Erythroblast (primary cell): ENCODE measurements at places on chromosomes 13 and 19.

DNA sequence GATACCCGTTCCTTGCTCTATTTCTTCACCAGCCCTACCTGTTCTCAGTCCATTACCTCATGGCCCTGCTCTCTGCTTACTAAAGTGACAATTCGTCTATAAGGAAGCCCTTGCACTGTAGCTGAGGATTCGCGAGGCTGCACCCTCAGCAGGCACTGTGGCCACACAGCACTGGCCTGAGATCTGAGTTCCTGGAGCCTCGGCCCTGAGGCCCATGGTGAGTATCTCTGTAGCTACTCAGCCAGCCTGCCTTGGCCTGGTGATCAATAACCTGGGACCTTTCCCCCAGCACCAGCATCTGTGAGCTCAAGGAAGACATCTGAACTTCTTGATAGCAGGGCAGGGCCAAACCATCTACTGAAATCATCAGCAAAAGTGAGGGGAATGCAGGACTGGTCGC lies 90.7 kb downstream of the RGCC start:
- DNase-seq, result no peak

DNA sequence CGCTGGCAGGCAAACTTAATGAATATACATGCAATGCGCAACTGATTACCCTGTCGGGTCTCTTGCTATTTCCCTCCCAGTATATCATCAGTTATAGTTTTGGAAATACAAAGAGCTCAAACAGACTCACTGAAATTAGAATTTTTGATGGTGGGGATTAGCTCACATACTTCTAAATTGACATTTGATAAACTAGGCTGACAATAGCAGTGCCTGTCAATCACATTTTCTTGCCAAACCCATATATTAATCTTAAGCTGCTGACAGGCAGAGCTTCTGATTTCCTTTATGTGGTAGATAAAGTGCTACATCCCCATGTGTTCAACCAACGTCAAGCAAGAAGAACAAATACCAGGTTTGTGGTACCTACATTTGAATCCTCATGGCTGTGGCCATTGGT lies 241.6 kb downstream of the DNAJC15 start:
- DNase-seq, result no peak

DNA sequence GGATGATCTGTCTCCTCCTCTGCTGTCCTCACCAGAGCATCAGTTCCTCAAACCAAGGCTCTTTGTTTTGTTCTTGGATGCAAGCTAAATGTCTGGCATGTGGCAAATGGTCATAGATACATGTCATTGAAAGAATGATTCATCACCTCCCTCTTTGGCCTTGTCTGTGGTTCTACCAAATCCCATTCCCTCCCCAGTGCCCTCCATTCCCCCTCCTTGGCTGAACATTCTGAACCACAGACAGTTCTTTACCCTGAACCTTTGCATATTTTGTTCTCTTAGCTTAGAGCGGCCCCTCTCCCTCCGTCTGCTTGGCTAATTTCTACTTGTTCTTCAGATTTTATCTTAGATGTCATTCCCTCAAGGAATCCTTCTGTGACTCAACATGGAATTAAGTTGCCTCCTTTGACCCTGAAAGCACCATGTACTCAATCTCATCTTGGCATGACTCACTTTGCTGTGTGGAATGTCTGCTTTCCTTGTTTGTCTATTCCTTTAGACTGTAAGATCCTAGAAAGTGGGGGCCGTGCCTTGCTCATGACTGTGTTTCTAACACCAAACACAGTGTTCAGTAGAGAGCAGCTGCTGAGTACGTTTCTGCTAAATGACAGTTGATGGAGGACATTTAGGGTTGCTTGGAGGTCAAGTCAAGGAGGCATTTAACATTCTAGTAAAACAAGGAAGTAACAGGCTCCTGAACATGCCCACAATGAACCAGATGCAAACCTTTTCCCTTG lies 8.1 kb downstream of the ALOX5AP start:
- no peak for DNase-seq

- no peak for DNase-seq
Observed at GRCh38 chr13:48400850-48401291, 12.0 kb downstream of the LPAR6 start.

- peak; percentile 36 for DNase-seq
Observed at GRCh38 chr19:13718733-13719132, 45.6 kb upstream of the MRI1 start.

GRCh38 chr19:29410601-29411000 lies 115.2 kb upstream of the VSTM2B start:
- no peak for DNase-seq

- DNase-seq, result no peak
Observed at GRCh38 chr13:54980651-54981050, 1952.0 kb downstream of the OLFM4 start.

- peak; percentile 69 for DNase-seq
Observed at GRCh38 chr13:42039457-42039945, 8.9 kb upstream of the DGKH start.

DNA sequence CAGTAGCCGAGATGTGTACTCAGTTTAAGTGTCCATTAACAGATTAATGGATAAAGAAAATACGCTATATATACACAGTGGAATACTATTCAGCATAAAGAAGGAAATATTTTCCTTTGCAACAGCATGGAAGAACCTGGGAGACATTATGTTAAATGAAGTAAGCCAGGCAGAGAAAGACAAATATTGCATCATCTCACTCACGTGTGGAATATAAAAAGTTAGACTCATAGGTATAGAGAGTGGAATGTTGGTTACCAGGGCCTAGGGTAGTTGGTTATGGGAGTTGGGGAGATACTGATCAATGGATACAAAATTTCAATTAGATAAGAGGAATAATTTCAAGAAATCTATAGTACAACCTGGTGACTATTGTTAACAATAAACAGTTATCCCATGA lies 210.1 kb downstream of the MAB21L1 start:
- no peak for DNase-seq

DNA sequence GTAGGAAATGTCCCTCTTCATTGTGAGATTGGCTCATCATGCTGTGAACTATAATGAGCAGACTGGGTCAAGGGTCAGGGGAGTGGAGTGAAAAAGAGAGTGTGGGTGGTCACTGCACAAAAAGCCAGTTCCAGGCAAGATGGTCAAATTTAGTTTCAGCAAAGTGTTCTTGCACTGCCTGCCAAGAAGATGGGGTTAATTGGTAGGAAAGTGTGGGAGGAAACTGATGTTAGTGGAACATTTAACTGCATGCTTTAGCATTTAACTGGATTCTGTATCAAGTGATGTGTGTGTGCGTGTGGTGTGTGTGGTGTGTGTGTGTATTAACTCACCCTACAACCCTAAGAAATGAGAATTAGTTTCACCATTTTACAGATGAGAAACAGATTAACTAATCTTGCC lies 131.6 kb downstream of the COG6 start:
- DNase-seq, result no peak

GRCh38 chr19:17026706-17027534 lies at the start of gene CPAMD8:
CPAMD8 (minus strand) TSS chr19:17026810; CDS start chr19:17026642, 168 bp downstream.
- no peak for DNase-seq

DNA sequence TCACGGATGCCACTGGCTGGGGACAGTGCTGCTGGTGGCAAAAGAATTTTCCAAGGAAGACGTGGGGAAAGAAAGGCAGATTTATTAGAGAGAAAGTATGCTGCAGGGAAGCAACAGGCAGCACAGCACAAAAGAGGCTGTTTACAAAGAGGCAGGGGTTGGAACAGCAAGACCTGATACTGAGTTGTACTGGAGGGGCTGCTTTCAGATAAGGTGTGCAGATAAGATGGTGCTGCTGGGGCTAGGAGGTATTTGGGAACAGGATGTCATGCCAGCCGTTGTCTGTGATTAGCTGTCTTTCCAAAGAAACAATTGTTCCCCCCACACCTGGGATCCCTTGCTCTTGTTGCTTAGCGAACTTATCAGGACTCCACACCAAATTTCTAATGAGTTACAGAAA lies 2023.3 kb upstream of the PCDH20 start:
- no peak for DNase-seq

DNA sequence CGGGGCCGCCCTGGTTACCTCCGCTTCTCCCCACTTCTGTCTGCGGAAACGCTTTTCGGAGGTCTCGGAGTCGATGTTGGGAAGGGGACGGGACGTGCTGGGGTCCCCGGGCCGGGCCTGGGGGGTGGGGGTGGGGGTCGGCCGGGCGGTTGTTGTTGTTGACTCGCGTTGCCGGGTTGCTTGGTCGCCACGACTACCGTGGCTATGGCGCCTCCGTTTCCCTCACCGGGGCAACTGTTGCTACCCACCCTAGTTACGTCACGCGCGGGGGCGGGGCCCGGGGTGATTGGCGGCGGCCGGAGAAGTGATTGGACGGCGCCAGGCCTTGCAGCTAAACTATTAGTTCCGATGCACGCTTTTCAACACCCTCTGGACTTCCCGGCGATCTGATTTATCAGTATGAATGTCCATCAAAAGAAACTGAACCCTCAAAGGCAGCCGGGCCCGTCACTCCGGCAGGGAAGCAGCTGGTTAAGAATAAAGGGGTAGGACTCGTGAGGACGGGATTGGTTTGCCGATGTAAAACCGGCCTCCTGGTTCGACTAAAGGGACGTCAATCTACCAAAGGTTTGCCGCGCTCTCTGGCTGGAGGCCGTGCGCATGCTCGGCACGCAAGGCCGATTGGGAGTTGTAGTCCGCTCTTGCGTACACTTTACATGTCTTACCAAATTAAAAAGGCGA lies at the start of gene RFX1:
Gene RFX1 (minus strand): TSS at position 236 of the 681 bp plus-strand sequence. CDS start 12,477 bp downstream, outside the sequence.
- DNase-seq, result peak; percentile 100

DNA sequence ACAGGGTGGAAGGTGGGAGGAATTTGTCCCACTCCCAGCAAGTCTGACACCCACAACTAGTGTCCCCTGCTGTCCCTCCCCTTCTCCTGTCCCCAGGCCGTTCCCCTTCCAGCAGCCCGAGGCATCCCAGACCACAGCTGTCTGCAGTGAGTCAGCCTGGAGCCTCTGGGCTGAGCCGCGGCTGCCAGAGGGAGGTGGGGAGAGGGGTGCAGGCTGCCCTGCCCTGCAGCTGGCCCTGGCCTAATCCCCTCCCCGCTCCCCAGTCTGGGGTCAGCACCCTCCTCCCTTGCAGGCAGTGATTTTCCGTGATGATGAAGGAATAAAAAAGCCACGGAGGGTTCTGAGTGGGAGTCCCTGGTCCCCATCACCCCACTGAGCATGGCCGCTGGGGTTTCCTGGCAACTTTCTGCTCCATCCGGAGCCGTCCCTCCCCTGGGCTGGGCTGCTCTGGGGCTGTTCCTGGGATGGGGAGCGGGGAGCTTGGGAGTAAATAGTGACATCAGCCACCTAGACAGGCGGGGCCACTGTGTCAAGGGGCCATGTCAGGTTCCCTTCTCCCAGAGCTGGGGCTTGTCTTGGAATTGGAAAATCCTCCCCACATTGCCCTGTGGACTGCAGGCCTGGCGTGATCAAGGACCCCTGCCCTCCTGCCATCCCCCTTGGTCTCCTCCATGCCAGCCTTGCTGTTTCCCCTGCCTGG lies 16.8 kb downstream of the SPC24 start:
- peak; percentile 49 for DNase-seq

- peak; percentile 3 for DNase-seq
Observed at GRCh38 chr13:91381371-91381770, 17.1 kb upstream of the GPC5 start.
